ENCODE measurements at places on chromosomes 12 and 14.

DNA sequence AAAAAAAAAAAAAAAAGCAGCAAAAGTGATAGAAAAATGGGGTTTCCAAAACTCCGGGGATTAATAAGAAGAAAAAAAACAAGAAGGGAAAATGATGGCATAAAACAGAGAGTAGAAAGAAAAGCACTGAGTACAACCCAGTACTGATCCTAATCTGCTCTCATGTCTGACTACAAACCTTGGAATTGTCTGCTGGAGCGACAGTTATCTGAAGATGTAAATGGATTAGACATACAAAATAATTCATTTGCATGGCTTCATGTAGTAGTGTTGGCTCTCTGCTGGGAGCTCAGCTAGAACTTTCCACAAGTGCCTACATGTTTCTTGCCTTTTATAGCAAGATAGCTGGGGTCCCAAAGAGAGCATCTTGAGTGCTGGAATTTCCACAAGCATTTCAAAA lies 34.2 kb downstream of the ZCRB1 start:
- no peak for DNase-seq

- DNase-seq, result no peak
Measured at GRCh38 chr12:7647071-7647470, 18.6 kb downstream of the APOBEC1 start.

- DNase-seq, result no peak
Measured at GRCh38 chr14:105060751-105061427, 4.3 kb downstream of the GPR132 start.

DNA sequence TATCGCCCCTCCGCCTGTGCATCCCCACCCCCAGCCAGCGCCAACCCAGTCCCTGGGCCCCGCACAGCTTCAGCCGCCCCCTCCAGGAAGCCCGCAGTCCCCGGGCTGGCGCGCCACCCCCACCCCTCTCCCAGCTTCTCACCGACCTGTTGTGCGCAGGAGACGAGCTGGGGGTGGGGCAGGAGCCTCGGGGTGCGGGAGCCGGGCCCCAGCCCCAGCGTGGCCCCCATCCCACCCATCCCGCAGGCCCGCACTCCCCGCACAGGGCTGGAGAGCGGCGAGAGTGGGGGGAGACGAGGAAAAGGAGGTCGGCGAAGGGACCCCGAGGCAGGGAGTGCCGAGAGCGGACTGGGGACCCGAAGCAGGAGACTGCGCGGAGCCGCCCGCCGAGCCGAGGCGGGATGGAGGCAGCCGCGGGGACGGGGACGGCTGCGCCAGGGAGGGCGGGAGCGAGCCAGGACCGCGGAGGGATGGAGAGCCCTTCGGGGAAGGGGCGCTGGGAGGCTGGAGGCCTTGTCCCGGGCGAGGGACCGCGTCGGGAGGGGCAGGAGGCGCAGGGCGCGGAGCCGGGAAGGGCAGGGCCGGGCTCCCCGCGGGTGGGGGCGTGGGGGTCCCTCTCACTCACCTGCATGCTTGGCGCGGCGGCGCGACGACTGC lies 498 bp downstream of the PIANP start:
- no peak for DNase-seq

- DNase-seq, result peak; percentile 57
Measured at GRCh38 chr12:3315201-3315661, 175.8 kb upstream of the PRMT8 start.

DNA sequence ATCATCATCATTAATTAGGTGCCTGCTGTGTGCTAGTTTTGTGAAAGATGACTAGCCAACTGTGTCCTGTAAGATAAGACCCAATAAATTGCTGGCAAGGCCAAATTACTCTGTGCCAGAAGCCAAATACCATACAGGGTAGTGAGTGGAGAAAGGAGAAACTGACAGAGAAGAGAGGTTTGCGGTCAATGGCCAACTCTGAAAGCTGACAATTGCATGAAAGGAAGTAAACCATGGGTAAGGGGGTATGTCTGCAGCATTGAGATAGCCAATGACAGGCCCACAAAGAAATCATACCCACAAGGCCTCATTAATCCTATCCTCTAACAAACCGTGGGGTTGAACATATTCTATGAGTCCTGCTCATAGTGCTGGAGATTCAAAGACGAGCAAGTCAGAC lies 236.6 kb upstream of the CCDC196 start:
- DNase-seq, result peak; percentile 32

GRCh38 chr14:34628681-34629135 lies 1.2 kb downstream of the SNX6 start:
- peak; percentile 27 for DNase-seq

All from NCI-H524 (cell line).